ENCODE measurements at places on chromosomes 7 and 10.
A peak's percentile ranks its signal among the peaks of the same experiment; 100 is the strongest.

DNA sequence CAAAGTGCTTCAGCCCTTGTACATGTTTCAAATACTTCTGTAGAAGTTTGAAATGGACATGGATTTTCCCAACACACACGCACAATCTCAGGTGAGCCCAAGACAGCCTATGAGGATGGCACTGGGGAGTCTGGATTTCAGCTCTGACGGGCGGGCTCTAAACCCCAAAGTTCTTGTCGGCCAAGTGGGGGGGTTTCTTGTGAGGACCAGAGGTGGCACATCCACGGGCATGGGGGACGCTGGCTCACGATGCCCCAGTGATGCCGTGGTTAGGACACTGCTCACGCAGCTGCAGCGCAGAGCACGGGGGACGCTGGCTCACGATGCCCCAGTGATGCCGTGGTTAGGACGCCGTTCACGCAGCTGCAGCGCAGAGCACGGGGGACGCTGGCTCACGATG is 280.1 kb downstream of the DNAJB6 start:
- DNase-seq = no peak

DNA sequence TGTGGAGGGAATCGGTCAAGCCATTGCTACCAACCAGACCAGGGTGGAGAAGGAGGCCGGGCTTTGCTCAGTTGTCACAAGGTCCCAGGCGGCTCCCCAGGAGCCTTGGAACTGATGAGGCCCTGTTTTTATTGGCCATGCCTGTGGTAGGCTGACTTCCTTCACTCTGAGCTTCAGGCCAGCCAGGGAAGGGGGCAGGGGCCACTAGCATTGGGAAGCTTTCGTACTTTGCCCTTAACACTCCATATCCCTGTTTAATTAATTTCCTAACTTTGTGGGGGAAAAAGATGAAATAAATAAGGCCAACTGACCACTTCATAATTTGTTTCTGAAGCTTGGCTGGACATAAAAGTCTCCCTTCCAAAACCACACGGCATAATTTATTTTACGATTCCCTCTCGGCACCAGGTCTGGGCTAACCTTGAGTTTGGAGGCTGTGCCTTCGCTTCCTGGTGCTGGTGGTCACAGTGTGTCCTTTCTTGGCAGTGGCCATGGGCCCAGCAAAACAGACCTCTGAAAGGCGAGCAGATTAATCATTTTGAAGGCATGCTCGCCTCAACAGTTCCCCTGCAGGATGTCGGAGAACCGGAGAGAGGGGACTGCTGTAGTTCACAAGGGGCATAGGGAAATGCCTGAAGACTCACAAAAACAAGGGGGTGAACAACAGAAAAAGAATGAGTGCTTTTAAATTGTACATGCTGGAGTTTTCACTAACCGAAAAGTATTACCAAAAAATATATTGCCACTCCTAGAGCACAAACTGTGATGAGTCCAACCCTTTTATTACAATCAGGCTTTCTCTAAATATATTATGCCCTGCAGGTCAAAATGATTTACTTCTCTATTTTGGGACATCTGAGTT is 966.0 kb downstream of the LRMDA start:
- DNase-seq = no peak

DNA sequence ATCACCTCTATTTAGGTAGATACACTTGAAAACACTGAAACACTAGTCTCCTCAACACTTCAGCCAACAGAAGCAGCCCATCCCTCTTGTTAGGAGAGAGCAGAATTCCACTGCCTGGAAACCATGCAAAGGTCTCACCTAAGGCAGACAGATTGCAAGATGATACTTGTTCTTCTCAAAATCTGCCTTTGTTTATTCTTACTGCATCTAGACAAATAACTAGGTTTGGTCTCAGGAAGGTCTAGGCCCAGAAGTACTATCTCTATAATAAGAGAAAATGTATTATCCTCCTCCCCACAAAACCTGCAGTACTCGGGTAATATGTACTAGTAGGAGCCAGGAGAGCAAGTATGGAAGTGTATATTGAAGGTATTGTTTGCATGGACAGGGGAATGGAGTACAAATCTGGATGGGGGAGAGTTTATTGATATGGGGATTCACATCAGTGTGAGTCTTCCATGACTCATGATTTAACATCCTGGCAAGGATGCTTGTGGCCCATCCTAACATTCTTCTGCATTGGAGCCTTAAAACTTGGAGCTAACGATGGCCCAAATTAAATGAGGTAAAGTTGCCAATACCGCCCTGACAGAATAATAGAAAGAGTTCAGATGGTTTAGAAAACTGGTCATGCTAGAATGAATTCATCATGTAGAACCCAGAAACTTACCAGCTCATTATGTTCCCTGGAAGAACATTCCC is 109.2 kb downstream of the EPC1 start:
- DNase-seq = peak; percentile 86

DNA sequence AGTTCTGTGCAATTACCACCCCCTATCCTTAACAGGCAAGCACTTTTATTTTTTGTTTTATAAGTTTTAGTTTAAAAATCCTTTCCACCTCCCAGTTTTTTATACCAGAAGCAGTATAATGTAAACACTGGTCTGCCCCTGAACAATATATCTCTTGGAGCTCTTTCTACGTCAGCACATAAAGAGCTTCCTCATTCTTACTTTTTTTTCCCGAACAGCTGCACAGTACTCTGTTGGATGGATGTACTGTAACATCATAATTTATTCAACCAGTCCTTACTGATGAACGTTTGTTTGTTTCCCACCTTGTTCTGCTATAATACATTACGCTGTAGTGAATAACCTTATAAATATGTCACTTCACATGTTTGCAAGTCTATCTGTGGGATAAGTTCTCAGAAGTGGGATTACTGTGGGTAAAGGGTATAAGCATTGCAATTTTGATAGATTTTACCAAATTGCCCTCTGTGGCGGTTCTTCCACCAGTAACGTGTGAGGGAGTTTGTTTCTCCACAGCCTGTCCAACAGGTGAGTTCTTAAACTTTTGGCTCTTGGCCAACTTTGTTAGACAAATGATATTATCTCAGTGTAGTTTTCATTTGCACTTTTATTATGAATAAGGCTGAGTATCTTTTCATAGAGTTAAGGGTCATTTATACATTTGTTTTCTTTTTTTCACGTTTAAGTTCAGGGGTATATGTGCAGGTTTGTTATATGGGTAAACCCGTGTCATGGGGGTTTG is 32.8 kb downstream of the ADRA2A start:
- DNase-seq = no peak

GRCh38 chr10:62437696-62438095 is 63.5 kb downstream of the ZNF365 start:
- DNase-seq = peak; percentile 81

DNA sequence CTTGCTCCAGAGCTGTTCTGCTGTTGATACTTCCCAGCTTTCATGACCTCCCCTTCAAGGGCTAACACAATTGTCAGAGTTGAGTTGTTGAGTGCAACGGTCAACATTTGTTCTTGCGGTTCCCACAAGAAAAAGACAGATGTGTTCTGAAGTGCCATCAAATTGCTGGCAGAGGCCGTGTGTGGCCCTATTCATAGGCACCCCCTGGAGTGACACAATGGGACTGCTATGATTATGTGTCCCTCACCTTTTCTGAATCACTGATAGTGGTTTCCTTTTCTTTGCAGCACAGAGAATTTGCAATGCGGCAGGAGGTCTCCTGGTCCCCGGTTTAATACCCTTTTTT is 5.8 kb upstream of the IGFBP1 start:
- no peak for DNase-seq

DNA sequence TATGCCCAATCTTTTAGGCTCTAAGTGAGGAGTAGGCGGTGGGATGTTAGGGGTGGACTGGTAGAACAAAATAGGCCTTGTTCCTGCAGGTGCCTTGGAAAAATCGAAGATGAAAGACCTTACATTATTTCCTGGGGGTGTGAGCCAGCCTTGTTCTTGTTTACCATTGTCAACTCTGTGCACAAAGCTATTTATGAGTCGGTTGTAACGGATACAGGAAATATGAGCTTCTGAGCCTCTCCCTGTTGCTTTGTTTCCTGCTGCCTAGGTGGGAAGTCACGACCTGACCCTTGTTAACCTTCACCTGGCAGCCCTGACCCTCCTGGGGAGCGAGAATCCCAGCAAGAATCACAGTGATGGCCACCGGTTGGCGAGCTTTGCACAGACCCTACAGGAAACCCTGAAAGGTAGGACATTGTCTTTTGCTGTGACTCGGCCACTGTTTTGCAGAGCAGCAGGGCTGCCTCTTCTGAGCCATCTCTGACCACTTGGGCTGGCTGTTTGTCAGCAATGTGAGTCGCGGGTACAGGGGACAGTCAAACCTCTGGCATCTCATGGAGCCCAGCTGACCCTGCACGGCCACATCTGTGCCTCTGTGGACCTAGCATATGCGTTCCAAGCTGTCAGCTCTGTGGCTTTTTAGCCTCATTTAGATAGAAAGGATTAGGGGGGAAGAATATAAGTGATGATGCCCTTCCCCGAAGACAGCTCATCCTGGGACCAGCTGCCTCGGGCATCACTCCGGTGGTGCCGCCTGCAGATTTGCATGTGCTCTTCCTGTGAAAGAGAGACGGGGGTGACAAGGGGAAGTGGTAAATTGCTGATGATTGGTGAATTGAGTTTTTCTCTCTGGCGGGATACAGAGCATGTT is 102.1 kb upstream of the ANLN start:
- DNase-seq = peak; percentile 48

Data from ELR (cell line).